Activated T-cell treated with anti-CD3 and anti-CD28 coated beads for 48 hours (primary cell): ENCODE measurements at places on chromosomes 16 and 17.

- no peak for DNase-seq
Measured at GRCh38 chr16:25256695-25257469, 763 bp downstream of the ZKSCAN2 start.

DNA sequence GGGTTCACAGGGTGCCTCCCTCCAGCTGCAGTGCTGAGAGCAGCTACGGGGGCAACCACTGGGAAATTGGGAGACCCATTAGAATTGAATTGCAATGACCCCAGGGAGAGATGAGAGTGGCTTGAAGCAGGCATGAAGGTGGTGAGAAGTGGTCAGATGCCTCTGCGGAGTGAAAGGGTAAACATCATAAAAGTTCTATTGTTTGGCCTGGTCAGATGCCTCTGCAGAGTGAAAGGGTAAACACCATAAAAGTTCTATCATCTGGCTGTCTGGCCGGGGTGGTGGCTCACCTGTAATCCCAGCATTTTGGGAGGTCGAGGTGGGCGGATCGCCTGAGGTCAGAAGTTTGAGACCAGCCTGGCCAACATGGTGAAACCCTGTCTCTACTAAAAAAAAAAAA lies 53.5 kb downstream of the TNFRSF13B start:
- no peak for DNase-seq

DNA sequence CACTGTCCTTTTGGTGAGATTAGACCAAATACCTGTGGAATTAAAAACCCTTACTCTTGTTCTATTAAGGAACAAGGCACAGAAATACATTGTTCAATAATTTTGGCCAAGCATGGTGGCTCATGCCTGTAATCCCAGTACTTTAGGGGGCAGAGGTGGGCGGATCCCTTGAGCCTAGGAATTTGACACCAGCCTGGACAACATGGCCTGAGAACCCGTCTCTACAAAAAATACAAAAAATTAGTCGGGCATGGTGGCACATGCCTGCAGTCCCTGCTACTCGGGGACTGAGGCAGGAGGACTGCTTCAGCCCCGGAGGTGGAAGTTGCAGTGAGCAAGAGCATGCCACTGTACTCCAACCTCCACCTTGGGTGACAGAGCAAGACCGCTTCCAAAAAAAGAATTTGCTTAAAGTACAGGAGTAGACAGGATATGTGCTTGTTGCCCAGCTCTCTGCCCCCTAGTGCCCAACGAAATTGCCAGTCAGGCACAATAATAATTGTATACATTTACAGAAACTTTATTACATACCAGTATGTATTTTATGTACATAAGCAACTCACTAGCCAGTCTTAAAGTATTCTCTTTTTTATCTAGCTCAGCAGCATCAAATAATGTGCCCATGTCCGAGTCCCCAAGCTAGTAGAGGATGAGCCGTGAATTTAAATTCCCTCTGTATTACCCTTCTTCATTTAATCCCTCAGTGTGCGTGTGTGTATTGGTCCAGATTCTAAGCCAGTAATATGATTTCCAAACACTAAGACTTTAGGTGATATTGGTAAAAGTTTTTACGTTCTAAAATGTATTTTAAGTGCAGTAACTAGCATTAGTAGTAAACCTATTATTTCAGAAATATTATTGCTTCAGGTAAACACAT lies 1.4 kb downstream of the THUMPD1 start:
- no peak for DNase-seq

DNA sequence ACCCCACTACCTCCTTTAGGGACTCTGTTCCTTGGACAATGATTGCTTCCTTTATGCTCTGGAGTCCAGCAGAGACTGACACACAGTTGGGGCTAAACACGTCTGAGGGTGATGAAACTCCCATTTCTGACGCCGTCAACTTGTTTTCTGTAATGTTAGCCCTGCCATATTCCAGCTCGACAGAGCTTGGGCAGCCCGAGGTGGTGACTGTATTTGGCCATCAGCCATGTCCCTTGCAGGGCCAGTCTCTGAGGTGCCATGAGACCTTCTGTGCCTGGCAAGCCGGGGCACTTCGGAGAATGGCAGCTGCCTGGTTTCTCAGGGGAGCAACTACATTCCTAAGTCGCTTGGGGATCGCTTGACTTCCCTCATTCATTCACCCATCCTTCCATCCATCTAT lies 278.9 kb upstream of the TNRC6C start:
- DNase-seq, result no peak

- no peak for DNase-seq
Measured at GRCh38 chr16:22874394-22874793, 60.4 kb downstream of the HS3ST2 start.

DNA sequence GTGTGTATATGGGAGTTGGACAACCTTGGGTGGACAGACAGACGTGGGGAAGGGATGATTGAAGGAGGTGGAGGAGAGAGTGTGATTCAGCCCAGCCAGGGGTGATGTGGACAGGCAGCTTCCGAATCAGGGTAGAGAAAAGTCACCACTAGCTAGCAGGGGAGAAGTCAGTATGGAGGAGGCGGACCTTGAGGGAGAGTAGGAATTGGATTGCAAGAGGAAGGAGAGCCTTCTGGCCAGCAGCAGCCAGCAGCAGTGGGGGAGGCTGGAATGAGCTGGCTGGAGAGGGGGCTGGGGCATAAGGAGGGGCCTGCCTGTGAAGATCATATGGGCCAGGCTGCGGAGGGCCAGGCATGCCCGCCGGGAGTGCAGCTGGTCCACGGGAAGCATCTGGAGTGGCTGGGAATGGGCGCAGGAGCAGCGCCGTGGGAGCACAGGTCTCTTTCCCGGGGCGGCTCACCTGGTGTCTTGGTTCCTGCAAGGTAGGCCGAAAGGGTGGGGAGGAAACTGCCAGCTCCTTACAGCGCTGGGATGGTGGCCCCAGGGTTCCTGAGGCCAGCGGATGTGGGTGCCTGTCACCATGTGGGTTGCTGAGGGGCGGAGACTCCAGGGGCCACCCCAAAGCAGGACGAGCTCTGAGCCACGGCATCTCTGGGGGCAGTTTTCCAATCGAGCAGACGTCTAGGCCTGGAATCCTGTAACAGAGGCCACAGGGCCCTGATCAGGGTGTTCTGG lies 235.3 kb downstream of the SEC14L1 start:
- DNase-seq, result peak; percentile 75

DNA sequence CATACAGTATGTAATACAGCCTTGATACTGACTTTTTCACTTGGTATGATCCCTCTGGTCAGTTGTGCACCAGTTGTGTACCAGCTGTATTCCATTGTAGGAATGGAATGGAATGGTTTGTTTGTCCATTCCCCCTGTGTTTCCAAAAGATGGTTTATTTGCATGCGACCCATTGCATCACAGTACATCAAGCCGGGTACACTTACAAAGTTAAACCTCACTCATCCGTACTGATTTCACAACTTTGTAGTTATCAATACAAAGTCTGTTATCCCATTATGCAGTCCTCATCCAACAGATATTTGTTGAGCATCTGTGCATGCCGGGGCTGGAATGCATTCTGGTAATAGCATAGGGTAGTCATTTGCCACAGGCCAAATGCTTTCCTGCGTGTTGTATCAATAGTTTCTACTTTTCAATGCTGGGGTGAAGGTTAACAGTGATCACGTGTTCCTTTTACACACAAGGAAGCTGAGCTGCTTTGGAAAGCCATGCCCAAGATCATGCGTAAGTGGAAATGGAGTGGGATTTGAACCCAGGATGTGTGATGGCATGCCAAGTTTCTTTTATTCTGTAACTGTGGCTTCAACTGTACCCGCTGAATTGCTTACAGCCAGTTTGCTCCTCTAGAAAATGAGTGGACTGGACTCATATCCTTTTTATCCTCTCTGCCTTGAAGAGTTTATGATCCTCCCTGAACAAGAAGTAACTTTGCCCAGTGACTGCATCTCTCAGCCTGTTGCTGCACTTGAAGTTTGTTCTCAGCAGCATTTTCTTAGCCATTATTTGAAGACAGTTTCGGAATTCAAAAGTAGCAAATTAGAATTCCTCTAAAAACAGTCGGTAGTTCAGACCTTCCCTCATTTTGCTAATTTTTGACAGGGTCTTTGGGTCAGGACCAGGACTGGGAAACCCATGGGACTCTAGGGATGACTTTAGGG lies 228.5 kb downstream of the CCDC182 start:
- DNase-seq, result no peak

DNA sequence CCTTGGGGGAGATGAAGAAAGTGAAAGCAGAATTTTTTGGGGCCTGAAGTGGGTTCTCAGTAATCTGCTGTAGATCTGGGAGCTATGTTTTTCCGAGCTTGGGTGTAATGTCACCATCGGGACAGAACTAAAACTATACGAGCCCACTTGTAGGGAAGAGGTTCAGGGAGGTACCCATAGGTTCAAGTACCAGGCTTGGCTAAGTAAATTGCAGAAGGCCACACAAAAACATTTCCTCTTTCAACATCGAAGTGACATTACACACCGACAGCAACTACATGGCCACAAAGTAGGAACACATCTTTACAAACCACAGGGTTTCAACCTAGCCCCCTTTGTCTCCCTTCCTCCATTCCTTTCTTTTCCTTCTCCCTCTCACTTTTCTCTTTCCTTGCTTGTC lies 10.2 kb upstream of the ASIC2 start:
- DNase-seq, result no peak

- no peak for DNase-seq
Measured at GRCh38 chr16:56212144-56212543, 20.9 kb downstream of the GNAO1 start.

- no peak for DNase-seq
Measured at GRCh38 chr16:2195322-2196161, 863 bp downstream of the CASKIN1 start.

DNA sequence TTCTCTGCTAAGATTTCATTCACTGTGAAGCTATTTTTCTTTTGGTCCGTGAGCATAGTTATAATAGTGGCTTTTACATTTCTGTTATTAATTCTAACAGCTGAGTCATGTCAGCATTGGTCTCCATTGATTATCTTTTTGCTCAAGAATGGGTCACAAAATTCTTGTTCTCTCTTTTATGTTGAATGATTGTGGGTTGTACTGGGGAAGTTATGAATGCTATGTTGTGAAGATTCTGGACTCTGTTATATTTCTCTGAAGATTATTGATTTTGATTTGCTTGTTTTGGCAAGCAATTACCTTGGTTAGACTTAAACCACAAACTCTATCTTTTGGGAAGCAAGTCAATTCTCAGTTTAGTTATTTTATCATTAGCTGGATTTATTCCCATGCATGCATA lies 98.8 kb downstream of the IRX5 start:
- no peak for DNase-seq

DNA sequence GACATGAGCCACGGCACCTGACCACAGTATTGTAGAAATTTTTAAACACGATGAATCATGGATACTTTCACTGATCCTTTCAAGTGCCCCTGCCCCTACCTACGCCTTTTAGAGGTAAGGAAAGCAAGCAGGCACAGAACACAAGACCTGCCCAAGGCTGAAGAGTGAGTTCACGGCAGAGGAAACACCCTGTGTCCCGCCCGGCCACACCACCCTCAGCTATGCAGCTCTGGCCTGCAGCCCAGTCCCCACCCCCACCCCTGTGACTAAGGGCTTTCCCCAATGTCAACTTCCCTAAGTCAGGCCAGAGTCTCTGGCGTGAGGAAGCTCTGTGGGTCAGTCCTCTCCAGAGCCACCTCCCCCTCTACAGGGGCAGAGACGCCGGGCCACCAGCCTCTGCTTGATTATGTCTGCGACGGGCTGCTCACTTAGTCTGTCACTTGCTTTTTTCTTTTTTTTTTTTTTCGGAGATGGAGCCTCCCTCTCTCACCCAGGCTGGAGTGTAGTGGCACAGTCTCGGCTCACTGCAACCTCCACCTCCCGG lies 8.4 kb downstream of the SLC16A5 start:
- DNase-seq, result no peak

DNA sequence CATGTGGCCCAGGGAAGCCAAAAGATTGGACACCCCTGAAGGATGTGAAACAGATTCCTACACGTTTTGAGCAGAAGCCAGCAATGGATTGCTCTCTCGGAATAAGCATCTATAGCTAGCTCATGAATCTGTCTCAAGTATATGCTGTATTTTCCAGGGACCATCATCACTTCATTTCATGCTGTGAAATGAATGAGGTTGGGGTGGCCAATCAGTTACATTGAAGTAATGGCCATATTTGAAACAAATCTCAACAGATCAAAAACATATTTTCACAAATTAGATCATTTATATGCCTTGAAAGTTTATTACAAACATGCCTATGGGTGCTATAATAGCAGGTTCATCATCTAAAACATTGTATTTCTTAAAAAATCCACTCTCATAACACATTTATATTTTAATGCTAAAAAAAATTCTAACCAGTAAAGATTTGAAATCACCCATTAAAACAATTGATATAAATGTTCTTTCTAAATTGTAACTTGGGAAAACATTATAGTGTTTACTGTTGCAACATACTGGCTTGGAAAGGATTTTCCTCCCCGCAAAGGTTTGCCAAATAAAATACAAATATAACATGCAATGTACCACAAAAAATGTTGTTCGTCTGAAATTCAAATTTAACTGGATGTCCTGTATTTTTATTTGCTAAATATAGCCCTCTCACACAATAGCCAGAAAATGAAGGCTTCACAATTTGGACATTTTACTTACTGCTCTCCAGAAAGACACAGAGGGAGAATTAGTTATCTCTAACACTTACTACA lies 743.6 kb downstream of the KCNJ2 start:
- no peak for DNase-seq

DNA sequence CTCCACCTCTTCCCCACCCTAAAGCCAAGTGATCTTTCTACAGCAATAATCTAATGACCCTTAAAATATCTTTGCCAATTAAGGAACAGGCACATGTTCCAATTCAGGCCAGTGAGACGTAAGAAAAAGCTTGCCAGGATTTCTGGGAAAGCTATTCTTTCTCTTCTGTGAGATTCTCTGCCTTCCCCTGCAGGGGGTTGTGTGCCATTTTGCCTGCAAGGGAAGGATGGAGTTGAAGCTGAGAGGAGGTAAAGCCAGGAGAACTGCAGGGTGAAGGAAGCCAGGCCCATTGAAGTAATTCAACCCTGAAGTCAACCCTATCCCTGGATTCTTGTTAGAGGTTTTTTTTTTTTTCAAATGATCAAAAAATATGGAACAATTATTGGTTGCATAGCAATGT lies 9.0 kb upstream of the LPO start:
- no peak for DNase-seq

GRCh38 chr17:82900741-82901140 lies 60.9 kb upstream of the ZNF750 start:
- no peak for DNase-seq

- no peak for DNase-seq
Measured at GRCh38 chr17:81123052-81124048, 42.0 kb upstream of the PVALEF start.

DNA sequence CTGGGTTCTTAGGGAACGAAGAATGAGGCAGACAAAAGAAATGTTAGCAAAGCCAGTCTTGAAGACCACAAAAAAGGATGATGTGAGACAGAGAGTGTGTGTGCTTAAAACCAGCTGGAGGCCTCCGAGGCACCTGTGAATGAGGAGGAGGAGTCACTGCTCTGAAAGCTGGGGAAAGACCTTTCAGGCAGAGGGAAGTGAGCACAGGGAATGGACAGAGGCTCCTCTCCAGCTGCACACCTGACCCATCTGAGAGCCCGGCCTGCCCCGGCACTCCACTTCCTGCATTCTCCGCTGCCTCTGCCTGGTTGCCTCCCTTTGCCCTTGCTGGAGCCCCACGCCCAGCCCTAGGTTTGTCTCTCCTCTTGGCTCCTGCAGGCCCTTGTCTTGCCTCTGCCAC lies 55.2 kb upstream of the SREBF1 start:
- DNase-seq, result no peak
